ENCODE measurements at places on chromosomes 1 and 21.

DNA sequence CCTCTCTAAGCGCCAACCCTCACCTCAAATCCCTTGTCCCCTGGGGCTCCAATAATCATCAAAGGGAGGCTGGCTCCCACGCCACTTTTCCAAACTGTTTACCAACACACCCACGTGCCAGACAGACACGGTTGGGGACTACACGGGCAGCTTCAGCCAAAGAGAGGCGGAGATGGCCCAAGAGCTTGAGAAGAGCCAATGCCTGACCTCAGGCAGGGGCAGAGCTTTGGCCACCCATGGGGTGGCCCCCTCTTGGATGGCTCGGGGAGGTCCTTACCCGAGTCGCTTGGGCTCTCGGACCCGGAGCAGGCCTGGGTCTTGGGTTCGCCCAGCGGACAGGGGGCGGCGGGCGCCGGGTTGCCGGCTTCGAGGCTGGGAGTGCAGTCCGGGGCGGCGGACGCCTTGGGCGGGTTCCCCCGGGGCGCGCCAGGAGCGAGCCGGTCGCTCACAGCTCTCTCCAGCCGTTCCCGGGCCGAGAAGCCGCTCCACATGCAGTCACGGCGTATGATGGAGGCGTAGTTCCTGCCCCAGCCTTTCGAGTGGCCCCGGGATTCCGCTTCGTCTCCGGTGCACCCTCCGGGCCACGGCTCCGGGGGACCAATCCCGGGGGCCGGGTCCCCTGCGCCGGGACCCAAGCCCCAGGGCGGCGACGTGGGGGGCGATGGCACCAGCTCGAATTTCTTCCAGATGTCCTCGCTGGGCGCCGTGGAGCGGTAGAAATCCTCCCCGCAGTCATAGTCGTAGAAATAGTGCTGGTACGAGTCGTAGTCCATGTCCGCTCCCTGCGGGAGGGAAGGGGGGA is 854 bp downstream of the MYCL start:
- DNase-seq, result peak; percentile 36

GRCh38 chr1:8363767-8364301 is 45.9 kb downstream of the SLC45A1 start:
- DNase-seq, result no peak

- no peak for DNase-seq
Measured at GRCh38 chr1:193313354-193314140, 127.1 kb upstream of the B3GALT2 start.

GRCh38 chr21:25862596-25862995 is 127.8 kb downstream of the GABPA start:
- peak; percentile 12 for DNase-seq

DNA sequence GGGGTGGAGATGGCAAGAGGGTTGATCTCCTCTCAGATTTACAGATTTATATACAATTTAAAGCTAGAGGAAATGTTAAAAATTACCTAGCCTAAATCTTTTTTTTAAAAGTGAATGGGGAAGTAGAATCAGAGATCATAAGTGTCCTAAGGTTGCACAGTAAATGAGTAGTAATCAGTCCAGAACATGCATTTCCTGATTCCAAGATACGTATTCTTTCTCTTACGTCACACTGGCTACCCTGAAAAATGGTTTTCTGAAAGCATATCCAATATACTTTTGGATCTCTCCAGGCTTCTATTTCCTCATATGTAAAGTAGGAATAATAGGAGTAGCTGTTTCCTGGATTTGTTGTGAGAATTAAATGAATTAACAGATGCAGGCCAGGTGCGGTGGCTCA is 11.7 kb downstream of the GADD45A start:
- DNase-seq, result no peak

DNA sequence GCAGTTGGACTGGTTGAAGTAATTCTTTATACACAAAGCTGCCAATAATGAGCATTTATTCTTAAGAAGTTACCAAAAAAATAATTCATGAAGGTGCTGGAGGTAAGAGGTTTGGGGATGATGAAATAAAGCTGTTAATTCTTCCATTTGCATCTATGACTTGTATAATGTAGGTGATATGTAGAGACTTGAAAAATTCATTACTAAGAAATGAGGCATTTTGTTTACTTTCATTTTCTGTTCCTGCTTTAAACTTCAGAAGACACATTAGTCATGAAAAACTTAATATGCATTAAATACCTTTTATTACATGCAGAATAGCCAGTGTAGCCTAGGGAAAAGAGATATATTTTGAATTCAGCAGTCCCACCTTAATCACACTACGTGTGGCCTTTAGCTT is 214.2 kb downstream of the SLC44A5 start:
- no peak for DNase-seq

GRCh38 chr1:150961756-150962155 is 12.9 kb downstream of the CERS2 start:
- DNase-seq, result no peak

DNA sequence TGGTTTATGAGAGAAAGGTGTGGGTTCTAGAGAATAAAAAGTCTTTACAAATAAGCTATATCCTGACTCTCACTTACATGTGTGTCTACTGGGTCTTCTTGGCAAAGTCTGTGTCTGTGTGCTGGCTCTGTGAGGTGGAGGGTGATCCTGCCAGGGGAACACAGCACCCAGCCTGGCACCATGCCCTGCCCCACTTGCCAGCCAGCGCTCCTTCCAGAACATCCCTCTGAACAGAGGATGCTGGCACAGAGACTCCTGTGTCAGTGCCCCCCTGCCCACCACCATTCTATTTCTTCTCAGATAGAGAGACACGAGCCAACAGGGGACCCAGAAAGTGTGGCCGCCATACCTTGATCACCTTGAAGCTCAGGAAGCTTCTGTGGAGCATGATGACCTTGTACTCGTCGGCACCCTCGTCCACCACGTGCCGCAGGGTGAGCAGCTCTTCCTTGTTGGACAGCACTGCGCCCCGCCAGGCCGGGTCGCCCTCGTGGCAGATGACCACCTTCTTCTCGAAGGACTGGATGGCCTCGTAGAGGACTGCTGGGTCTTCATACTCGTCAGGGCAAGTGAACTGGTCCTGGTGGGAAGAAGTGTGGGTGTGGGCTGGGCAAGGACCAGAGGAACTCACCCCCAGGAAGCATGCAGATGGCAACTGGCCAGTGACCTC is 49.7 kb downstream of the NTPCR start:
- DNase-seq, result no peak

DNA sequence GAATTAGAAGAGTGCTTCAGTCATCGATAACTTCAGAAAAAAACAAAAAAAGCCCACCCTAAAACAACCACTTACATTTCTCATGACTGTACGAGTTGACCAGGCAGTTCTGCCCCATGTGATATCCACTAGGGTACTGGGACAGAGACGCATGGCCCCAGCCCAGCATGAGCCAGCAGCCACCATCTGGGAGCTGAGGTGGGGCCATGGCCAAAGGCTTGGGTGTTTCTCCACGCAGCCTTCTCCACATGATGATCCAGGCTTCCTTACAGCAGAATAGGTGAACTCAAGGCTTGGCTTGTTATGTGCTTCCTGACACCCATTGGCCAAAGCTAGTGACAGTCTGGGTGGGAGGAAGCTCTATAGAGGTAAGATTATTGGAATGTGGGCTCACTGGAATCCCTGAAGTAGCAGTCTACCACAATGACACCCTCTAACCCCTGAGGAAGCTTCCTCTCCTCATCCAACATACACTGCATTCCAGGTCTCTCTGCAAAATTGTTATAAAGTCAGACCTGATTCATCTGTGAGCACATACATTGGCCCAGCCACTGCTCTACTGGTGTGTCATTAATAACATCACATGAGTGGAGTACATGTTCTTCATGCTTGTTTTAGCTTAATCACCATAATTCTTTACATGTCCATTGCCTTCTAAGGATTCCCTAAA is 66.3 kb upstream of the NTPCR start:
- peak; percentile 19 for DNase-seq

DNA sequence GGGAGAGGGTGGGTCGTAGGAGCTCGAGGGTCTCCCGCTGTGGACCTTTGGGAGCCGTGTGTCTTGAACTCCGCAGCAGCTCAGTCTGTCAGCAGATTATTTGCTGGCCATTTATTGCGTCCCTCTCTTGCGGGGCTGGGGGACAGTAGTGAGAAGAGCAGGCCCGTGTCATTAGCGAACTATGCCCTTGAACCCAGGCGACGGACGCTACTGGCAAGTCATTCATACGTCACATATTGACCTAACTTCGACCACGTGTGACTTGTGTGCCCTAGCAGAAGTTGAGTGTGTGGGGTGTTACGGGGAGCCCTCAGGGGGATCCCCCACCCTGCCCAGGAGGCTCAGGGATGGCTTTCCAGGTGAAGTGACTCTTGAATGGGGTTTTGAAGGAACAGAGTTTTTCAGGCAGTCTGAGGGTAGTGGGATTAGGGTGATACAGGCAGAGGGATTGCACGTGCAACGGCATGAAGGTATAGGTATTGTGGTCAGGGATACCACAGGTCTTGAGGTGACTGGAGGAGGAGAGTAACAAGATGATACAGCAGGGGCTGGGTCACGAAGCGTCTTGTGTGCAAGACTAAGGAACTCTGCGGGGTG is 13.0 kb downstream of the RCC1 start:
- no peak for DNase-seq

GRCh38 chr1:7648761-7649384 is 122.2 kb upstream of the VAMP3 start:
- no peak for DNase-seq

- peak; percentile 85 for DNase-seq
Measured at GRCh38 chr1:202283379-202283844, 58.3 kb downstream of the UBE2T start.

- no peak for DNase-seq
Measured at GRCh38 chr21:14995695-14996490, 68.9 kb downstream of the NRIP1 start.

DNA sequence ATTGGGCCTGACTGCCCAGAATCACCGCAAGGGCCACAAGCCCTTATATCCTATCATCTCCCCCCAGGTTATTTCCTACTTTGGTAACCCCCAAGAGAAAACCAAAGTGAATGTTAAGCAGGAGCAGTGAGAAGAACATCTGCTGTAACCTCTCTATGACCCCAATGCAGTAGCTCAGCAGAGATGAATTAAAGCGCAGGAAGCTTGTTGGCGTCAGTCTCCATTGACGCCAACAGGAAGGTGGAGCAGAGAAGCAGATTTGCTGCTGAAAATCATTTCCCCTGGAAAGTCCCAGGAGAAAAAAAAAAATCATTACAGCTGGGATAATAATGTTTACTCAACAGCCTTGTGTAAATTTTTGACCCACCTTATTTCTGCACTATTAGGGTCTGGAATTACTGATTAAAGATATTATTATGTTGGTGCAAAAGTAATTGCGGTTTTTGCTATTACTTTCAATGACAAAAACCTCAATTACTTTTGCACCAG is 33.2 kb upstream of the FAM163A start:
- no peak for DNase-seq

DNA sequence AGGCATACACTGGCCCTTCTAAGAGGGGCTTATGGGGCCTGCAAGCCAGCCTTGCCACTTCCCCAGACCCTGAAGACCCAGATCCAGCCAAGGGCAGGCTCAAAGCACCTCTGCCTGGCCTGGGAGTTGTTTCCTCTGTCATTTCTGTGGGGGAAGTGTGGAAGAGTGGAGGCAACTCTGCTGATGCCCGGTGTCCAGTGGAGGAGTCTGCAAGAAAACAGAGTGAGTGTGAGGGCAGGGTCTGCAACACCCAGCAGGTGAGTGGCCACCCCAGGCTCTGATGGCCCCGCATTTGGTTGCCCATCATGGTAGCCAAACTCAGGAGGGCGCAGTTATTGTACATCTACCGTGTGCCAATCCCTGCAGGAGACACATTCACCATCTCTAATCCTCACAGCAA is 8.4 kb downstream of the CLEC20A start:
- no peak for DNase-seq

- no peak for DNase-seq
Measured at GRCh38 chr1:26041401-26041800, 4.5 kb downstream of the SLC30A2 start.

DNA sequence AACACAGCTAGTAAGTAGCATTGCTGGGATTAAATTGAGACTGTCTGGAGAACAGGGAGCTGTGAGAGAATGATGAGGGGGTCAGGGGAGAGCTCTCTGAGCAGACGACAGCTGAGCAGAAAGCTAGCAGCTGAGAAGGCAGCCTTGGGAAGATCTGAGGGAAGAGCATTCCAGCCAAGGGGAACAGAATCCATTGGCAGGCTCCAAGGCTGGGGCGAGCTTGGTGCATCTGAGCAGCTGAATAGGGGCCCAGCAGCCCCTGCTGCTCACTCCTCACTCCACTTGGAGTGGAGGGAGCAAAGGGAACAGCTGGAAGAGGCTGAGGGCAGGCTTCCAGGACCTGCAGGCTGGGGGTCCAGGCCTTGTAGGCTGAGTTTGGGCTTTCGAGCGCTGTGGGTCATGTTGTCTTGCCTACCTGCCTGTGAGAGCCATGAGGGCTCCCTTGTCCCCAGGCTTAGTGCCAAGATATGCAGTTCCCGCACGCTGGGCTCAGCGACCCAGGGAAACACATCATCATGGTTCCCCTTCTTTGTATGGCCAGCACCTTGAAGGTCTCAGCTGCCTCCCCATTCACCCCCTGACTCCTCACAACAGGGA is 10.5 kb downstream of the ACOT11 start:
- DNase-seq, result no peak

- DNase-seq, result no peak
Measured at GRCh38 chr1:163834778-163835177, 513.0 kb downstream of the NUF2 start.

DNA sequence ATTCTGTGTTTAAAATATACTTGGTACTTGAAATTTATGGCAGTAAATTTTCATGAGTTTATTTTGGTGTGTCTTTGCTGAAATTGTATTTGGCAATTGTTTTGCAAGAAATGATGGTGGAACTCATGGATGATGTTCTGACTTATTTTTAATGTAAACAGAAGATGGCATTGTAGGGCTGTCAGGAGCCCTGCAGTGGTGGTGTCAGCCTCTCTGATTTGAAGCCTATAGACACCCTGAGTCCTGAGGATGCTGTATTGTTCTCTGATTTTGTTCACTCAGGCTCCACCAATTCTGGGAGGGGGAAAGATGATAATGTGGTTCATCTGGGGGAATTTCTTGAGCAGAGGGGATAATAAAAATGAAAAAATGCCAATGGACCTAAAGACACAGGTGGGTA is 79.8 kb downstream of the LHX8 start:
- no peak for DNase-seq

DNA sequence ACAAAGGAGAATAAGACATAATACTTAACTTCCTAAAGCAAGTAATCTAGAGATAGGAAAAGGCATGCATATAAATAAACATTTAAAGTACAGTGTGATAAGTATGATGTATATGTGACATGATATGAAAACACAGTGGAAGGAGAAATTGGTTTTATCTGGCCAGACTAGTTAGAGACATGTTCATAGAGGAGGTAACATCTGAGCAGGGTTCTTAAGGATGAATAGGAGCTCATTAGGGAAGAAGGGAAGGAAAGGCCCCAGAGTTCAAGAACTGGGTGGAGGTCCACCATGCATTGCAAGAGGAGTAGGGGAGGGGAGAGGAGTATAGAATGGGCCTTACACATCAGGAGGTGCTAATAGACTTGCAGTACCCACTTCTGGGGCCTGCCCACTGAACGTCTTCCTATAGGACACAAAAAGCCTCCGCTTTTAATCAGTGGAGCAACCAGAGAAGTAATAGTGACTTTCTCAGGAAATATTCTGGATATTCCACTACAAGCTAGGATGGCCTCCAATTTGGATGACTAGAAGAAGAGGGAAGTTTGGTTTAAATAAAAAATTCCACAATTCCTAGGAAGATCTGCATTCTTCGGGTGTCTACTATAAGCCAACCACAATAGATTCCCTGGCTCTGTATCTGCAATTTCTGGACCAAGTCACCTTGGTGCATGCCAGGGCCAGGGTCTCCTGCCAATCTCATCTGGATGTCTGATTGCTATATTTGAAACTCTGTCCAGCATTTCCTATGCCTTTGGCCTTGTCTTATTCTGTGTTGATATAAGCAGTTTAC is 41.9 kb downstream of the NGF start:
- peak; percentile 40 for DNase-seq
